Dermis lymphatic vessel endothelial cell (primary cell): ENCODE measurements at places on chromosomes 4 and X. TPM values are rescaled to one million over a fixed set of nuclear protein-coding genes. Genes with fewer than 3 reads are reported as not detected.

Gene FREM3
- total RNA-seq = 0.09 and 0.54 TPM in 2 replicates

Gene ABRAXAS1
- total RNA-seq = 22.5 and 27.8 TPM in 2 replicates

Gene CENPVL3
- not detected in 2 replicates for total RNA-seq

Gene DOK7
- total RNA-seq = 0.11 TPM in 1 of 2 replicates, not detected in the other

Gene ELMOD2
- 14.3 and 21.3 TPM in 2 replicates for total RNA-seq

Gene PCDH18
- 0.34 and 2.1 TPM in 2 replicates for total RNA-seq

Gene CRMP1
- 1.2 and 2.4 TPM in 2 replicates for total RNA-seq

Gene TMEM31
- total RNA-seq = 0.09 TPM in 1 of 2 replicates, not detected in the other

Gene VCX3B
- total RNA-seq = not detected in 2 replicates

Gene LARP7
- total RNA-seq = 16.3 and 26.8 TPM in 2 replicates

Gene PNMA3
- not detected in 2 replicates for total RNA-seq

Gene MAGEB2
- total RNA-seq = not detected in 2 replicates

Gene CFAP47
- under 0.01 TPM in 1 of 2 replicates, not detected in the other for total RNA-seq

Gene GAB3
- 12.0 and 14.4 TPM in 2 replicates for total RNA-seq

Gene MAGEA11
- not detected in 2 replicates for total RNA-seq

Gene GPR82
- total RNA-seq = not detected in 2 replicates

Gene PWWP3B
- not detected in 2 replicates for total RNA-seq

Gene GATA1
- total RNA-seq = not detected in 2 replicates

Gene LIMCH1
- total RNA-seq = 29.8 and 48.2 TPM in 2 replicates

Gene SSX3
- total RNA-seq = not detected in 2 replicates
